CD4-positive, alpha-beta T cell treated with Interleukin-2 at 100 ng/mL for 4 hours (primary cell): ENCODE measurements at places on chromosomes 16 and 17.

GRCh38 chr16:70786020-70786755, 14.8 kb downstream of the VAC14 start:
- DNase-seq: no peak

DNA sequence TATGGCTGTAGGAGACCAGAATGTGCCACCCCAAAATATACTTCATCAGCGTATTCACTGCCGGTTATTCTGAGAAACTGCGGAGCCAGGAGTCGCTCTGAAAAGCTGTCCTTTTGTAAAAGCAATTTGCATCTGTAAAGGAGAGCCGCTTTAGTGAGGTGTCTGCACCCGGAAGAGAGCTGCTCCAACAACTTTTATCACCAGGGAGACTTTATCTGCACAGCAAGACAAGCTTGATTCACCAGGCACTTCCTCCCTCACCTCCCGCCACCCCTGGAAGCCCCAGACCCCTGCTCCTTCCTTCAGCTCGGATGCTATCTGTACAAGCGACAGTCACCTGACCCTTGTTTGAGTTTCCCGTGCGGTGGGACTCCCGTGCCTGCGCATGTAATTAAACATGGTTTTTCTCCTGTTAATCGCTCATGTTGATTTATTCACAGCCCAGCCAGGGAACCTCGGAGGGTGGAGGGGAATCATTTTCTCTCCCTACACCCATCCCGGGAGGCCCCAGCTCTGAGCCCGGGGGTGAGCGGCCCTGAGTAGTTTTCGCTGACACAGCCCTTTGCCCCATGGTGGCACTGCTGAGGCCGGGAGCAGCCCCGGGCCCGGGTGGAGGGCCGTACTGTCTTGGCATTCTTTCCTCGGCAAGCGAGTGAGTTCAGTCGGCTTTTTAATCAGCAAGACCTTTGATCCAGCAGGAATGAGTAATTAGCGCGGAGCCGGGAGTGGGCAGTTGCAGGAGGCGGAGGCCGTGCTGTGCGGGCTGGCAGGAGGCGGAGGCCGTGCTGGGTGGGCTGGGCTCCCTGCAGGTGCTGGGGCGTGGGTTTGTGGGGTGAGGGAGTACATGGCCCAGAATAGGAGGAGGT, 222.7 kb upstream of the CIBAR2 start:
- DNase-seq: no peak

- DNase-seq: no peak
Measured at GRCh38 chr17:40419559-40420331, 2.0 kb upstream of the TOP2A start.

GRCh38 chr17:51668155-51668962, 408.0 kb downstream of the UTP18 start:
- DNase-seq: no peak

DNA sequence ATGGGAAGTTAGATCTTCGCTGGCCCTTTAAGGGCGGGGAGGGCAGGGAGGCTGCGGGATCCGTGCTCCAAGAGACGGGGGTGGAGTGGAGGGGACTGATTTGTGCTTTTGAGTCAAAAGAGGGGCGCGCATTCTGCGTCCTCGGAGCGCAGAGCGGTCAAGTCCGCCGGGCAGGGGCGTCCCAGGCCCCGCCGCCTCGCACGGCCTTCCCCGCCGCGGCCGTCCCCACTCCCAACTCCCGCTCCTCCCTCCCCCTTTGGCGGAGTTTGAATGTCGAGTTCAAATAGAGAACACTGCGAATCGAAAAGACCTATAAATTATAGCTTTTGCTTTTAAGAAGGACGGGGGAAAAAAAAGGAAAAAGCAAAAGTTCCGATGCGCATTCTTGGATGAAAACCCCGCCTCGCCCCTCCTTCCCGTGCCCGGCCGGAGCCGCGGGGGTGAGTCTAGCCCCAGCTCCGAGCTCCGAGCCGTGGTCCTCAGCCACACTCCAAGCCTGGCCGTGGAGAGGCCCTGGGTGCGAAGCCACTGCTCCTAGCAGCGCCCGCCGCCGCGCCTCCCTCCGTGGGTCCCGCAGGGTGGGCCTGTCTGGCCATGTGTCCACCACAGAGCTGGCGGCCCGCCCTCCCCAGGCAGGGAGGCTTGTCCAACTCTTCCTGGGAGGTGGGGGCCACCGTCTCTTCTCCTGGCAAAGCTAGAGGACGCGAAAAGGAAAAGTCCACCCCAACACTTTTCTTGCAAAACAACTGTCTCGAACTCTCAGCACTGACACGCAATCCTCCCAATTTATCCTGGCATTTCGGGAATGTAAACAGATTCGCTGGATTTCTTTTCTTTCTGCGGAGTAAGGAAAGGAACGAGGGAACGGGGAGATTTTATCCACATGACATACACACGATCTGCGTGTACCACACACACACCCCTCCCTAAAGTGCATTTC, 3.6 kb downstream of the CBX8 start:
- no peak for DNase-seq

GRCh38 chr16:60810250-60810649, 1226.0 kb downstream of the CDH8 start:
- no peak for DNase-seq

- no peak for DNase-seq
Measured at GRCh38 chr16:75326333-75326732, 74.9 kb upstream of the BCAR1 start.

DNA sequence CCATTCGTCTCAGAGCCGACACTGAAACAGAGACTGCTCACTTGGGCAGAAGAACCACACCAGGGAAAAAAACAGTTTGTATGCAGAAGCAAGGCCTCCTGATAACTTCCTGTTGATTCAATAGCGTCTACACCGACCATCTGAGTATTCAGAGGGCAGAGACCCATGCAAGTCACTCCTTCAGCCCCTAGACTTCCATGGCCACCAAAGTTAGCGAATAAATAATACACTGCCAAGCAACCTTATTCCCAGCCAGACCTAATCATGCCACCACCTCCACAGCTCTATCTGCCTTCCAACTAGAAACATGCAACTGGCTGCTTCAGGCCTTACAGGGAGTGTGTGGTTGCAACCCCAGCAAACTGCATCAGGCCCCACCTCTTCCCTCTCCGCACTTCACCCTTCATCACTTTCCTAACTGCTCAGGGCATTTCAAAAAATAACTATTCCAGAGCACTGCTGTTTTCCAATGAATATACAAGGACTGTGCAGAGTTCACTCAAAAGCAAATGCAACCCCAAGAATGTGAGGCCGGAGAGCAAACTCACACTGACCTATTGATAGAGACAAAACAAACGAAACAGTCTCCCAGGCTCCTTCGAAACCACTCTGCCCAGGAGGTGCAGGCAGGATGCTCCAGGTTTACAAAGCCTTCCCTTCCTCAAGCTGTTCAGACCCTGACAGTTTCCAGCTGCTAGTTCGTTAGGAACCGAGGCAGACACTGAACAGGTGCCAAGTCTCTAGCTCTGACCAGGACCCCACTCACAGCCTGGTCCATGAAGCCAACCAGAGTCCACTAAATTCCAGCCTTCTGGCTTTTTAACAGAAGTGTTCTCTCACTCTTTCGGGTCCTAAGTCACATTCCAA, 3.6 kb downstream of the USP7 start:
- DNase-seq: peak; percentile 42

DNA sequence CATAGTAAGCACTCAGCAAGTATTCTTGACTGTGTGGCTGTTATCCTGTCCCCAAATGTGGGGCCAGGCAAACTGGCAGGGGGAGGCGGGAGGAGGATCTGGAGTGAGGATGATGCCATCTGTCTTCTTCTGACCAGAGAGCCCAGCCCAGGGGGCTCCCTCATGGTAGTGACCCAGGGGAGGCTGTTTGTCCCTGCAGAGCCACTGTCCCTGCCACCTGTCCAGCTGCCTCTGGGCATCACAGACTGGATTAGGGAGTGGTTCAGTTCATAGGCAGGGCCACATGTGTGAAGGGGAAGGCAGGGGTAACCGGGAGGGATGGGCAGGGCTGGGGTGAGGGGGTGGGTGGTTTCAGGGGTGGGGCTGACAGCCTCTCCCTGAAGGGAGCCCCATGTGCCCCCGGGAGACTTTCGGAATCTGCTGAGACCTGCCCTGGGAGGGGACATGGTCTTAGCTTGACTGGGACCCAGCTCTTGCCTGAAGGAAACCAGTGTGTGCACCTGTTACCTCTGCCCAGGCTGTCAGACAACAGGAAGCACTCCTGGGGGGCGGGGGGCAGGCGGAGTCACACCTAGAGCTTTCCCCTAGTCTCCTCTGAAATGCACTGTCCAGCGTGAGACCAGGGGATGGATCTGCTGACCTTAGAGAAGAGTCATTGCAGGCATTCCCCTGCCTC, 15.2 kb downstream of the ARHGAP23 start:
- DNase-seq: no peak

DNA sequence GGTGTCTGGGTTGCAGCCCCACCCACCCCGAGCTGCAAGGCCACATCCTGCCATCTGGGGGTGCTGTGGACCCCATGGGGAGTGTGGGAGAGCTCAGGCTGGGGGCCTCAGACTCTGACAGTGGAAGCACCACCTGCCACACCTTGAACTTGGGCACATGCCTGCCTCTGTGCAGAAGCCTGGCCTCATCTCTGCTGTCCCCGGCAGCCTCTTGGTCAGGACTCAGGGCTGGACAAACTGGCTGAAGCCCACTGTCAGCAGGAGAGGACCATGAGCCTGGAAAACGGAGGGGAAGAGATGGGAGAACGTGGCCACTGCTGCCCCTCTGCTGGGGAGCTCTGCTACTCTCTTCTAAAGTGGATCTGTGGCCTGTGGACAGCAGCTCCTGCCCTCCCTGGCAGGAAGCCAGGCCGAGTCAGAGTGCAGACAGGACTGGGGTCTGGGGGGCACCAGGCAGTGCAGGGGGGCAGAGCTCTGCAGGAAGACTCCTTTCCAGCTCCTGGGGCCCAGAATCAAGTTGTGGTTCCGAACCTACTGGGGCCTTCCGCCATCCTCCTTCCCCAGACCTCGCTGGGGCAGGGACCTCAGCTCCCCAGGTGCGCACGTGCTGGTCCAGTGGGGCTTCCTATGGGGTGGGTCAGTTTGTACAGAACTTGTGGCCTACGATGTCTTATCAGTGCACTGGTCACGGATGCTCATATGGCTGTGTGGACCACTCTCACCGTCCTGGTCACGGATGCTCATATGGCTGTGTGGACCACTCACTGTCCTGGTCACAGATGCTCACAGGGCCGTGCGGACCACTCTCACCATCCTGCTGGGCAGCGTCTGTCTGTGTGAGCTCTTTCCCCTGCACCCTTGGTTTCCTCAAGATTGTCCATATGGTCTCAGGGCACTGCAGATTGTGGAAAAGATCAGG, 207.7 kb downstream of the LAT start:
- DNase-seq: no peak

- DNase-seq: no peak
Measured at GRCh38 chr16:81652798-81653505, 126.1 kb upstream of the PLCG2 start.

DNA sequence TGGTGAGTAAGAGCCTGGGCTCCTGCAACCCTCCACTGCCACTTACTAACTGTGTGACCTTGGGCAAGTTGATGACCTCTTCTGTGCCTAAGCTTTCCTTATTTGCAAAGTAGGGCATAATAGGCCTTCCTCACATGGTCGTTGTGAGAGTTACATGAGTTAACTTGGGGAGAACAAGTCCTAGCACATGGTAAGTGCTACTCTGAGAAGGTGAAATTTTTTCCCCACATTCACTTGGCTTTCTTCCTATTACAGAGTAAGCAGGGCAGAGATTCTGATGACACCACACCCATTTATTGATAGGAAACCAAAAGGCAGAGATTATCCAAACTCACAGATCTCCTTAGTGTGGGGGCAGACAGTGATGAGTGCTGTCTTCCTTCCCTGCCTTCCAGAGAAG, 1.6 kb downstream of the KCNH4 start:
- DNase-seq: no peak

GRCh38 chr16:69930117-69930776, 20.9 kb upstream of the CLEC18A start:
- DNase-seq: peak; percentile 60

DNA sequence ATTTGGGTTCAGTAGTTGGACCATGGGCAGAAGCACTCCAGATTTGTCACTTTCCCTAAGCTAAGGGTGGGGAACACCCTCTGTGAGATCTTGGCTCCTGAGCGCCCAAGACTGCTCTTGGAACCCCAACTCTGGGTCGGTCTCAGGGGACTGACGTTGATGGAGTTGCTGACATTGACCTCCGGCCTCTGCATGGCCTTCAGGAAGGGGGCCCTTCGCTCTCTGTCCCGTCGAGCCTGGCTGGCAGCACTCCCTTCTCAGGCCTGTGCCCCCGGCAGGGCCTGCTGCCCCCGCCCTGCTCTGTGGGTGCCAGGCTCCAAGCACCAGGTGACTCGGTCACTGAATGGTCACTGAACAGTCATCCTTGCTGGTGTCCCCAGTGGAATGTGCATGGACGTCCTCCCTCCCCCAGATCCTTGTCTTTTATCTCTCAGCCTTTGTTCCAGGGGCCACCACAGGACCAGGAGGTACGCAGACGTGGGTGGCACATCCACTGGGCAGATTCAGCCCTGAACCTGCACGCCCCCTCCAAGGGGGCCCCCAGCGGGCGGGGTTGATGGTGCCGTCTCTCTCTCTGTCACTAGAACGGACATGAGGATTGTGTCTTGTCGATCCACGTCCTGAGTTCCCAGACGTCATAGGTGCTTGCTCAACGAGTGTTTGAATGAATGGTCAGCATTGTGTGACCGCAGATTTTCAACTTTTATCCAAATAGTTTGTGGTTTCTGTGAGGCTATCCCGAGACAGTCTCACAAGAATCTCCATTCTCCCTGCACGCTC, 314.5 kb downstream of the SEC14L1 start:
- no peak for DNase-seq

DNA sequence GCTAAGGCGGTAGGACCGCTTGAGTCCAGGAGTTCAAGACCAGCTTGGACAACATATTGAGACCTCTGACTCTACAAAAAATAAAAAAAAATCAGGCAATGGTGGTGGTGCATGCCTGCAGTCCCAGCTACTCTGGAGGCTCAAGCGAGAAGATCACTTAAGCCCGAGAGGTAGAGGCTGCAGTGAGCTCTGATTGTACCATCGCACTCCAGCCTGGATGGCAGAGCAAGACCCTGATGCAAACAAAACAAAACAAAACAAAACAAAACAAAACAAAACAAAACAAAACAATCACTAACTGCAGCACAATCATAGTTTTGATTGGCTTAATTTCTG, 2.5 kb upstream of the BANP start:
- DNase-seq: no peak

DNA sequence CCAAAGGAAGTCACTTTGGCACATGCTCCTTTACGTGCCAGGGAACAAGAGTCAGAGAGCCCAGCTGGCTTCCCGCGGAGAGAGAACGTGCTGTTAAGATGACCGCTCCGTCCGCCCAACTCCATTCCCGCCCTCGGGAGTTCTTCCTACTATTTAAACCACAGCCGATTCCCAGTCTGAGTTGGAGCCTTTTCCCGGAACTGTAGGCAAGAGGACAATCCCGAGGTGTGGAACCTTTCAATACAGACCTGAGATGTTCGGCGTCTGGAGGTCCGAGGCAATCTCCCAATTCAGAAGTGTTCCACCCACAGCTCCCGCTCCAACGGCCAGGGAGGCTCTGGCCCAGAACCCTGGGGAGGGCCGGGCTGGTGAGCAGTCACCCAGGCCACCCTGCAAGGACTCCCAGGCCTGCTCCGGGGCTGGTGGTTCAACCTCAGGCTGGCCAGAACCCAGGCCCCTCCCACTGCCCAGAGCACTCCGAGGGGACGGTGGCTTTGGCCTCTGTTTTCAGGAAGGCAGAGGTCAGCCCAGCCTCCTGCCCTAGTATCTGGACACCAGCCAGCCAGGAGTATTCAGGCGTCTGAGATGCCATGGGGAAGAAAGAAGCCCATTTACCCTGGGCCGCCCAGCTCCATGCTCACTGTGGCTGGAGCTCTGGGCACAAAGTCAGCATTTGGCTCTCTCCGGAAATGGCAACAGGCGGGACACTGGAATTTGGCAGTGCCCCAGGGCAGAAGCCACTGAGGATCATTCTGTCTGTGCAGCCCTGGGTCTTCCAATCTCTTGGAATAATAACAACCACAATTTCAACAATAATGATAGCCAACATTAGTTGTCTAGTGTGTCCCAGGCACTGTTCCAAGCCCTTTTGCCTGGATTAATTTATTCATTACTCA, 21.4 kb downstream of the EMP2 start:
- no peak for DNase-seq
